ENCODE measurements at places on chromosomes 6 and 20.

GRCh38 chr20:48246061-48246790, 460.9 kb upstream of the SULF2 start:
- DNase-seq: no peak

- DNase-seq: no peak
Measured at GRCh38 chr6:89439014-89439413, 6.1 kb downstream of the ANKRD6 start.

DNA sequence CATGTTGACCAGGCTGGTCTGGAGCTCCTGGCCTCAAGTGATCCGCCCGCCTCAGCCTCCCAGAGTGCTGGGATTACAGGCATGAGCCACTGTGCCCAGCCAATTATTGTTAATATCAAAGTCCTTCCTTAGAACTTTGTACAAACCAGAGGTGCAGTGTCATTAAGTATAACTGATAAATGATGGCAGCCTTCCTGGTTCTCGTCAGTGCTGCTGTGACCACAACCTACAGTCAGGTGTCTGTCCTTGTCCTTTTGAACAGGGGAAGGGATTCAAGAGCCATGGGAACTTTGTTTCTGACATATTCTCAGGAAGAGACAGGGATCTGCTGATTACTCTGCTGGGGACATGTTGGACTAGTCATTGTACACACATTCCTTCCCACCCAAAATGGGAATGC, 103.2 kb upstream of the TIAM2 start:
- no peak for DNase-seq

DNA sequence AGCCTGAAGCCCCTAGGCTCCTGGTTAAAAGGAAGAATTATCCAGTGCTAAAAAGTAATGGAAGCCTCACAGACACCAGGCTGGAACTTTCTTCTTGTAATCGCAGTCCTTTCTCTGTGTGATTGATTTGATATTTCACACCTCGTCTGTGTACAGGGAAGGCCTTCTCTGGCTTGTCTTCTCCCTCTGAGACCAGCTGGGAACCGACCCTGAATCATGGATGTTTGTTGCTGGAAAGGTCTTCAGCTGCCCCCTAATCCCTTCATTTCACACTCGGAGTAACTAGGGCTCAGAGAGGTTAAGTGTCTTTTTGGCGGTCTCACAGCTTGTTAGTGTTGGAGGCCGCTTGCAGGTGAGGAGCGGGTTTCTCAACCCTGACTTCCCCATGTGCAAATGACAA, 500.2 kb upstream of the CDH4 start:
- DNase-seq: no peak

DNA sequence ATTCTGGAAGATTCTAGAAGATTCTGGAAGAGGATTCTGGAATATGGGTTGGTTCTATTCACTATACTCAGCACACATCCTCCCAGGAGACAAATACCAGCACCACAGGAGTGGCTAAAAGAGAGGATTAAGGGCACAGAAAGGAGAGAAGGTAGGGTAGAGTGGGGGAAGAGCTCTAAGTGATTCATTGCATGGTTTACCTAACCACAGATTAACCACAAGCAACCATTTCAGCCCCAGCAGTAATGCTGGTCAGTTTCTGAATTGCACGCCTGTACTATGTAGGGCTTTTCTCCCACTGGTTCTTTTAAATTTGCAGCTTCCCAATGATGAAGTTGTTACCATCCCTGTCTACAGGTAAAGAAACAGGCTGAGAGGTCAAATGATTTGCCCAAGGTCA, 192.7 kb upstream of the PMEPA1 start:
- peak; percentile 41 for DNase-seq

- no peak for DNase-seq
Measured at GRCh38 chr6:56386717-56387116, 139.3 kb upstream of the COL21A1 start.

DNA sequence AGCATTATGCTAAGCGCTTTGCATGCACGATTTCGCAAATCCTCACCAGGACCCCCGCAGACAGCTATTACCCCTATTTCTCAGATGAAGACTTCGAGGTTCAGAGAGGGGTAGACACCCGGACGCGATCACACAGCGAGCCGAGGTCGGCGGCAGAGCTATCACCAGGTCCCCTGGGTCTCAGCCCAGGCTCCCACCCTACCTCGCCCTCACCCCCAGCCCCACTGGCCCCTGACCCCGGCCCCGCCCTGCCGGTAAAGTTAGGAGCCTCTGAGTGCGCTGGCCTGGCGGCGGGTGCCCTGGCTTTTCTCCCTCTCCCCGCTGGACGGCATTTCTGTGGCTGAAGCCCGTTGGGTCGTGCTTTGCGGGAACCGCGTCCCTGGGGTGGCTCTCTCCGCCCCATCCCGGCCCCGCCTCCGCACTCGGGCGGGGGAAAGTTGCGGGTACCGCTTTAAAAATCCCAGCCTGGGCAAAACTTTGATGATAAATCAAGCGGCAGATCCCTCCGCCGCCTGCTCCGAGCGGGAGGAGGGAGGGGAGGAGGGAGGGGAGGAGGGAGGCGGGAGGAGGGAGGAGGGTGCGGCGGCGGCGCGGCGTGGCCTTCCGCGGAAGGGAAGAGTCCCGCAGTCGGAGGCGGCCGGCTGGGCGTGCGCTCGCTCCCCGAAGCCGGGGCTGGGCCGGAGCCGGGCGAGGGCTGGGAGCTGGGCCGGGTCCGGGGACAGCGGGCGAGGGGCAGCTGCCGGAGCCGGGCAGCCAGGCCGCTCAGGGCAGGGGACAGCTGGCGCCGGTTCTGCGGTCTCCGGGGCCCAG, at the start of gene VSTM2L:
Gene VSTM2L, plus strand, starts transcription at position 624 of the 810 bp plus-strand sequence. CDS start 224 bp downstream, outside the sequence.
- DNase-seq: no peak

DNA sequence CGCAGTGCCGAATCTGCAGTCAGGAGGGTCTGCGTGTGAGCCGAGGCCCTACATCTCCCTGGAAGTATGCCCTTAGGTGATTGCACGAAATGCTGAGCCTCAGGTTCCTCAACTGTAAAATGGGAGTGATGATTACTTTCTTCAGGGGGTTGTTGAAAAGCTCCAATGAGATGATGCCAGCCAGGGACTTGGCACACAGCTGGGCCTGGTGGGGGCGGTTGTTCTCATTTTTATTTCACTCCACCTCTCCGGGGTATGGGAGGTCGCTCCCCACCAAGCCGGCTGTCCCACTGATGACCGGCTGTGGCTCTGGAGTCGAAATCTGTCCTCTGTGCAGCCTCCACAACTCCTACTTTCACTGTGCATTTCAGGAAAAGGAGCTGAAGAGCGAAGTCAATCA, 8.1 kb downstream of the PCK1 start:
- DNase-seq: no peak

DNA sequence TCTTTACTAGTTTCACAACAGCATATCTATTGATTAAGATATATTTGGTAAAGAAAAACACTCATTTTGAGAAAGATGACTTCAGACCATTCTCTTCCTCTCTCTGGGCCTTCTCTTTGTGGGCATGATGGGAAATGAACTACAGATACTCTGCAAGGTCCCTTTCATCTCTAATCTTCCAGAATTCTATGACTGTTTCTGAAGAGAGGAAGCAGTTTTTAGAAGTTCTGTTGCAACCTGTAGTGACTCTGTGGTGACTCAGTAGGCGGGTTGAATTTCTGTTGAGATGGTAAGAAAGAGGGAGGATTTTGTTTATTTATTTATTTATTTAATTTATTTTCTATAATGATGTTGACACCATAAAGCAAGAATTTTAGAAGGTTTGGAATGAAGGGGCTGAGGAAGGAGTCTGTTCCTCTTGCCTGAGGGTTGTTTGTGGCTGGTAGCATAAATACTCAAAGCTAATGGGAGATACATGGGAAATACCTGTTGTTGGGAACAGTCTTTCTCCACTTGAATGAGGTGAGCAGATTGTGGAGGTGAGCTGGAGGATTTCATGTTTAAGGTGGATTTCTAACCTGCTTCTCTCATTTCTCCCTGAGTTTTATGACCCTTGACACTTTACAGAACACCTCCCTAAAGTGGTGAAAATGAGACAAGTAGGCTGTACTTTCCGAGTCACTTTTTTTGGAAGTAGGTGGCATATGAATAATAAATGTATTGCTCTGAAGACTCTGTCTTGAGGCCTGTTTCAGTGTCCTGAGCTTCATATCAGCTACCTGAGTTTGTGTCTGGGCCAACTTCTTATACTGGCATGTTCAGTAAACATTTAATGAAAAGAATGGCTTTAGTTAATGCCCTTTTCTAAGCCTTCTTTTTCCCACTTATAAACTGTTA, 15.0 kb downstream of the ACSS2 start:
- no peak for DNase-seq

- no peak for DNase-seq
Measured at GRCh38 chr6:159169193-159169555, at the start of gene FNDC1. FNDC1 (plus strand) TSS chr6:159169400; CDS start chr6:159169597, 197 bp downstream.
